ENCODE measurements at places on chromosomes 13 and 19.

GRCh38 chr13:49651570-49652354 lies 23.5 kb downstream of the ARL11 start:
- no peak for DNase-seq

DNA sequence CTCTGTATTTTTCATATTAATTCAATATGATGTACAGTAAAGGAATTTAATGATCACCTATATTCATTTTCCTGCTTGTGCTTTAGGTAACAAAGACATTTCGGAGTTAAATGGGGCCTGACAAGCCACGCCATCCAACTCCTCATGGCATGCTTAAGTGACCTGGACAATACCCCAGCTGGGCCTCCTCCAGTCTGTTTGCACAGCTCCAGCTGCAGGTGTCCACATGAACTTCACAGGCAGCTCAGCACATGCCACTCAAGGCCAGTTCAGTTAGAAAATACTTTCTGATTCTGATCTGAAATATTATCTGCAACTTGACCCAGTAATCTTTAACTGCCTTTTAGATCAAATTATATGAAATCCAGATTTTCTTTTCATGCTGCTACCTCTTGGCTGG lies 89.6 kb upstream of the SLC15A1 start:
- DNase-seq, result no peak

GRCh38 chr13:35711909-35712308 lies 235.4 kb upstream of the MAB21L1 start:
- DNase-seq, result no peak

DNA sequence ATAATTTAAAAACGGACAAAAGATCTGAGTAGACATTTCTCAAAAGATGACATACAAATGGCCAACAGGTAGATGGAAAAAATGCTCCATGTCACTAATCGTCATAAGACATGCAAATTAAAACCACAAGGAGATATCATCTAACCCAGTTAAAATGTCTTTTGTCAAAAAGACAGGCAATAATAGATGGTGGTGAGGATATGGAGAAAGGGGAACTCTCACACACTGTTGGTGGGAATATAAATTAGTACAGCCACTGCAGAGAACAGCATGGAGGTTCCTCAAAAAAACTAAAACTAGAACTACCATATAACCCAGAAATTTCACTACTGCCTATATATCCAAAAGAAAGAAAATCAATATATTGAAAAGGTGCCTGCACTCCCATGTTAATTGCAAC lies 37.9 kb downstream of the OR10H4 start:
- DNase-seq, result no peak

GRCh38 chr19:43407416-43408005 lies 7.2 kb upstream of the TEX101 start:
- no peak for DNase-seq

DNA sequence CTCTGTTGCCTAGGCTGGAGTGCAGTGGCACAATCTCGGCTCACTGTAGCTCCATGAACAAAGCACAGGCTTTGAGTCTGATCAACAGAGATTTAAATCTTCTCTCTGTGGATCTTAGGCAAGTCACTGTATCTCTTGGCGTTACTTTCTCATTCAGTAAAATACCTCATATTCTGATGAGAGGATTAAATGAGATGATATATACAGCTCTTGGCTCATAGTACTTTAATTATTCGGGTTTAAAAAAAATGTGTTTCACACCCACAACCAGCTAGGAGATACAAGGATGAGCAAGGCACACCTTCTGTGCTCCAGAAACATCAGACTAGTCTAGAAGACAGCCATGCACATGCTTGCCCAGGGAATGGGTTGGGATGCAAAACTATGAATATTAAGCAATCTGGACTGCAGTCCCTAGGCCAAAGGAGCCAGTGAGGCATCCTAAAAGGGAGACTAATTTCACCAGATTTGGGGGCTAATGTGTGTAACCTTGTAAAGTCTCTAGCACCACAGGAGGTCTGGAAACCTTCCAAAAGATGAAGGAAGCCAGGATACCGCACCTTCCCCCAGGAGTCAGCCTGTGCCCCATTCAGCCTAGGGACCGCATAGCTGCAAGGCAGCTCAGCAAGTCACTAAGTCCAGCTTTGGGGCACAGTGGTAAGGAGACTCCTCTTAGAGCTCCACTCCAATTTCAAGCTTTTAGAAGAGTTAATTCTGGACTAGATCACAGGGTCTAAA lies 2.5 kb downstream of the VPS36 start:
- DNase-seq, result no peak

GRCh38 chr13:74406420-74406819 lies 272.2 kb upstream of the KLF12 start:
- no peak for DNase-seq

GRCh38 chr13:42649141-42649540 lies 75.2 kb downstream of the TNFSF11 start:
- no peak for DNase-seq

- no peak for DNase-seq
Observed at GRCh38 chr13:35629026-35629425, 152.5 kb upstream of the MAB21L1 start.

DNA sequence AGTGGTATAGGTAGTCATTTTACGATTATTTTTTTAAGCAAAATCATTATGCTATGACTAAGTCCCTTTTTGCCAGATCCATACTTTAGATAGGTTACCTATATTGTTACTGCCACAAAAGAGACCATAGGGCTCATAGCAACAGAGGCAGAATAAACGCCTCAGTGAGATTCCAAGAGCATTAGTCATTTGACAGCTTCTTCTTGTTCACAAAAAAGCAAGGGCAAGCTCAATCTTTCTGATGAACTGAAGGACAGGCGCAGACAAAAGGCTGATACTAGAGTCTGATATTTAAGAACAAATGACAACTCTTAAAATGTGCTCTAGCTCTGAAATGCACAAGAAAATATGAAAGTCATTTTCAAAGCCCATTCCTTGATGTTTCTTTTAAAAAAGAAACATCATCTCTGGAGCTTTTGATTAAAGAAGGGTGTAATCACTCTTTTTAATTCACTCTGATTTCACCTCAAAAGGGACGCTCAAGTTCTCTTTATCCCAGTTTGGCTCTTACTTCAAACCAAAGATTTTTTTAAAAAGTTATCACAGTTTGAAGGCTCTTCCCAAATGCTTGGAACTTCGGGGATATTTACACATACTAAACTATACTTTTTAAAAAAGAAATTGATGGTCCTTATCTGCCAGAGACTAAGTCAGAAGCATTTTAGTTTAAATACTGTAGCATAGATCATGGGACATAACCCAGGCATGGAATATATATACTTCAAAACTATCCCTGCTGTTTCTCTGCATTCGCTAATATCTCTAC lies 187.2 kb downstream of the EFNB2 start:
- DNase-seq, result no peak

- no peak for DNase-seq
Observed at GRCh38 chr13:106530980-106531481, 4.4 kb downstream of the EFNB2 start.

GRCh38 chr13:39317291-39317690 lies 279.0 kb downstream of the NHLRC3 start:
- no peak for DNase-seq

DNA sequence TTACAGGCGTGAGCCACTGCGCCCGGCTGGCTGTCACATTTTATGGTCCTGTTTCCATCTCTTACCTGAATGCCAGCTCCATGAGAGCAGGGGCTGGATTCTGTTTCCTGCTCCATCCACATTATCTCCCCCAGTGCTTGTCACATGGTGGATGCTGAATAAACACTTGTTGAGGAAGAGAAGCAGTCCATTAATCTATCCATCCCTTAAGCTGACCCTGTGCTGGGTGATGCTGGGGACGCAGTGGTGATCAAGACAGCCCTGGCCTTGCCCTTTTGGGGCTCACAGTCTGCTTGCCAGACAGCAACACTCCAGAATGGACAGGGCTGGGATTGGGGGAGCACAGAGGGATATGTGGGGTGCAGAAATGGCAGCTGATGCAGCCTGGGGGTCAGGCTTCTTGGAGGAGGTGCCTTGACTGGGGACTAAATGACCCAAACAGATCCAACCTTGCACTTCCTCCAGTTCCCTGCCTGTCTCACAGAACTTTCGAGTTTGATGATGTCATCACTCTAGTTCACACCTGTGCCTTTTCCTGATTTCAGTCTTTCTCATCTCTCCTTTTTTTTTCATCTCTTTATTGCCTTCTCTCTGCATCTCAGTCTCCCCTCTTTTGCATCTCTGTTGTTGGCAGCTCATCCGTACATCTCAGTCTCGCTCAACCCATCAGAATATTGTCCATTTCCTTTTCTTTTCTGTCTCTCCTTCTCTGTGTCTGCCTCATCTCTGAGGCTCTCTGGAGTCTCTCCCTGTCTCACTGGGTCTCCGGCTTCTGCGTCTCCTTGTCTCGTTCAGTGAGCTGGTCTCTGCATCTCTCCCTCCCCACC lies 4.6 kb downstream of the IRF2BP1 start:
- DNase-seq, result no peak

DNA sequence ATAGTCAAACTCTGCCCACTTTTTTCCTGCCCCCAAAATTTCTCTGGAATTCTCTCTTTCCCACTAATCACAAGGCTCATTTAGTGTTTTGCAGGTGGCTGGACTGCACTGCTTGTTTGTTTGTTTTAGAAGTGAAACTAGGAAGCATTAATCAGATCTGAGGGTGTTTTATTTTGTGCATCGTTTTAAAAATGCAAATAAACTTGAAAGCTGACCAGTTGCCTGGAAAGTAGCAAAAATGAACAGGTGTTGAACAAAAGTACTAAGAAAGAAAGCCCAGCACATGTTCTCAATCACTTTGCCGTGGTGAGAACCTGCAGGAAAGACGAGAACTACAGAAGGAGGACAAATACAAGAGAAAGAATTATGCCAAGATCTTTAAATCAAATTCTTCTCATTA lies 365.5 kb downstream of the PCDH9 start:
- DNase-seq, result no peak

GRCh38 chr13:46401432-46401831 lies 14.4 kb upstream of the RUBCNL start:
- DNase-seq, result peak; percentile 30

DNA sequence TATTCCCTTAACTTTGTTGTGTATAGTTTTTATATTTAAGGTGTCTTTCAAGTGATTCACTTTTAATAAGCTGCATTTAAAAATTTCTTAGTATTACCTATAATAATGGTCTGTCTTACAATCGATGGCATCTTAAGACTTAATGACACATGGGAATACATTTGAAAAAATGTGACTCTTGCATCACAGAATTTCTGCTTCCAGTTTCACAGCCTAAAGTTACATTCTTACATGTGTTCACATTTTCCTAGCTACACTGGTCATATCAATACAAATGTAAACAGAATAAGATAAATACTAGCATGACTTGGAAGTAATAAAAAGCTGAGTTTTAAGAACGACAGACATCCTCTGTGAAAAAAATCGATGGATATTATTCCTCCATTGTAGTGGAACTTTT lies 1597.1 kb upstream of the MIR17HG start:
- DNase-seq, result no peak

DNA sequence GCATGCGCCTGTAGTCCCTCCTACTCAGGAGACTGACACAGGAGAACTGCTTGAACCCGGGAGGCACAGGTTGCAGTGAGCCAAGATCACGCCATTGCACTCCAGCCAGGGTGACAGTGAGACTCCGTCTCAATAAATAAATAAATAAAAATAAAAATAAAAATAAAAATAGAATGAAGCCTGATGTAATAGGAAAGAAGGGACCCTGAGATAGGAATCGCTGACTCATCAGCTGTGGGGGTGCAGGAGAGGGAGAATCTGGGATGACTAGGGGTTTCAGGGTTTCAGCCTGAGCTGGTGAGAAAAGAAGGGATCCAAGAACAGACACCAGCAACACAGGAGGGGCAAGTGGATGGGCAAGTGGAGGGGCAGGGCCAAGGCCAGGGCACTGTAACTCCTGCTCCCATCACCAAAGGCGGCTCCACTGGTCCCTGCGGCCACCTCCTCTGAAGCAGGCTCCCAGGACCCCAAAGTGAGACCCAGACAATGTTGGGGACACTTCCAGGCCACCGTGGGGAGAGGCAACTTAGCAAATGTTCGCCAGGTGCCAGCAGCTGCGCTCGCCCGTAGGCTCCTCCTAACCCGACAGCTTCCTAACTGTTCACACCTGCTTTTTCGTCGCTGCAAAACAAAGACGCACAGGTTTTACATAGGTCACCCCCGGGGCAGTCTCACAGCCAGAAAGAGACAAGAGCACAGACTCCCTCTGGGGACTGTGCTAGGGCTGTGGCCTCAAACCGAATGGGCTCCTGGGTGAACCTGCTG lies 1.2 kb downstream of the HAUS8 start:
- DNase-seq, result peak; percentile 77

DNA sequence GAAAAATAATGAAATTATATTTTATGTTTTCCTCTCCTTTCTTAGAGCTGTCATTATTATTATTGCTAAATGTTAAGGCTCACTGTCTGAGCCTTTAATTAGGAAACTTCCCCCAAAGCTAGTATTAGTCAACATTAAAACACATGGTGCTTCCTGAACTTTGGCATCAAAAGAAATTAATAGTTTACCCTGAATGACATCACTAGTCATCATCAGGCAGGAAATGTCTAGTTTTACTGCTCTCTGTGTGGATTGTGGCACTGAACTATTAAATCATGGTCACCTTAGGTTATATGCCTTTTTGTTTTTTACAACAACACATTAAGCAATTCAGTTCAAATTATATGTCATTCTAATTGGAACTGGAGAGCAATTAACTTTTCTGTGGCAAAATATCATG lies 595.5 kb downstream of the SLITRK1 start:
- DNase-seq, result no peak

DNA sequence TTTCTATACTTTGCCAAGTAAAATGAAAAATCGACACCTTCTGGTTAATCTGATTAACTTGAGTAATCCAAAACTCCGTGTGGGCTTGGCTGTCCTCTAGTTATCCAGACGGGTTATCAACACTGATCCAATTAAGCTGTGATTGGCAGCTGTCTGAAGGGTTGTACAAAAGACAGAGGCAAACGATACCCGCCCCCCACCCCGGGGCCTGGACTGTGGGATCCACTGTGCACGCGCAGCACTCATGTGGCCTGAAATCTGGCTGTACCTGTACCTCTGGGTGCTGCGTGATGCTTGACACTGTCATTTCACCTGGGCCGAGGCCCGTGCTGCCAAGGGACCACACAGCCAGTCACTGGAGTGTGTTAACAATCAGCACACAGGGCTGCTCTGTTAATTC lies 53.5 kb downstream of the COL4A2 start:
- no peak for DNase-seq

GRCh38 chr19:6721773-6722172 lies 1.3 kb upstream of the C3 start:
- DNase-seq, result peak; percentile 77

DNA sequence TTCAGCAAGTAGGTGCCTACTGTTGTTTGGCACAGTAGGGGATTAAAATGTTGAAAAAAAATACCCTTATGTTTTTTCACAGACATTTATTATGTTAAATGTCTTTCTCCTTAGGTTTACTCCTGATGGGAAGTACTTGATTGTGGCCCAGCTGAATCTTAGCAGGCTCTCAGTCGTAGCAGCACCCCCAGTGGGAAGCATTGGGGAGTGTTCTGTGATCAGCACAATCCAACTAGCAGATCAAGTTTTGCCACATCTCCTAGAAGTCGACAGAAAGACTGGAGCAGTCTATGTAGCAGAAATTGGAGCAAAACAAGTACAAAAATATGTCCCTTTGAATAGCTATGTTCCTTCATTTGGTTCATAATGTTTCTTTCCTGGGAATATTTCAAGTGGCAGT lies 9.3 kb downstream of the NHLRC3 start:
- no peak for DNase-seq

All from GM12865 (cell line).